ENCODE measurements at places on chromosomes 5 and 9.
A peak's percentile ranks its signal among the peaks of the same experiment; 100 is the strongest.

- DNase-seq, result no peak
Measured at GRCh38 chr9:13932528-13933267, 381.2 kb downstream of the NFIB start.

- DNase-seq, result peak; percentile 58
Measured at GRCh38 chr5:178196281-178196812, 8.0 kb upstream of the HNRNPAB start.

GRCh38 chr5:128341056-128341455 is 197.0 kb downstream of the FBN2 start:
- DNase-seq, result peak; percentile 75

DNA sequence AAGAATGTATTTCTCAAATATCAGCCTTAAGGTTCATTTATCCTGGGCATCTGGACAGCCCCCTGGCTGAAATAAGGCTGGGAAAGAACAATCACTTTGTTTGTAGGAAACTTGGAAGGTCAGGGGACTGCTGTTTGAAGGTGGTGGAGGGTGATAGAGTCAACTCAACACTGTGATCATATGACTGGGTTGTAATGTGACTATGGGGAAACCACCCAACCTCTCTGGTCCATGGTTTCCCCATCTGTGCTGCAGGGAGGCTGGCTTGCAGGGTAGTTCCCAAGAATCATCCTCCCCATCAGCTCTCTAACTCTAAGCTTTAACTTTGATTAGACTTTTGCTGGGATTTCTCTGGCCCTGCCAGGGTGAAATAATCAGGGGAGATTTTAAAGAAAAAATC is 10.0 kb downstream of the INSYN2B start:
- DNase-seq, result no peak

GRCh38 chr9:70390933-70391341 is 23.5 kb downstream of the KLF9 start:
- DNase-seq, result no peak

GRCh38 chr5:75677607-75678006 is 39.6 kb downstream of the POC5 start:
- DNase-seq, result peak; percentile 84

GRCh38 chr9:131270171-131271015 is 5.9 kb downstream of the FAM78A start:
- DNase-seq, result no peak

DNA sequence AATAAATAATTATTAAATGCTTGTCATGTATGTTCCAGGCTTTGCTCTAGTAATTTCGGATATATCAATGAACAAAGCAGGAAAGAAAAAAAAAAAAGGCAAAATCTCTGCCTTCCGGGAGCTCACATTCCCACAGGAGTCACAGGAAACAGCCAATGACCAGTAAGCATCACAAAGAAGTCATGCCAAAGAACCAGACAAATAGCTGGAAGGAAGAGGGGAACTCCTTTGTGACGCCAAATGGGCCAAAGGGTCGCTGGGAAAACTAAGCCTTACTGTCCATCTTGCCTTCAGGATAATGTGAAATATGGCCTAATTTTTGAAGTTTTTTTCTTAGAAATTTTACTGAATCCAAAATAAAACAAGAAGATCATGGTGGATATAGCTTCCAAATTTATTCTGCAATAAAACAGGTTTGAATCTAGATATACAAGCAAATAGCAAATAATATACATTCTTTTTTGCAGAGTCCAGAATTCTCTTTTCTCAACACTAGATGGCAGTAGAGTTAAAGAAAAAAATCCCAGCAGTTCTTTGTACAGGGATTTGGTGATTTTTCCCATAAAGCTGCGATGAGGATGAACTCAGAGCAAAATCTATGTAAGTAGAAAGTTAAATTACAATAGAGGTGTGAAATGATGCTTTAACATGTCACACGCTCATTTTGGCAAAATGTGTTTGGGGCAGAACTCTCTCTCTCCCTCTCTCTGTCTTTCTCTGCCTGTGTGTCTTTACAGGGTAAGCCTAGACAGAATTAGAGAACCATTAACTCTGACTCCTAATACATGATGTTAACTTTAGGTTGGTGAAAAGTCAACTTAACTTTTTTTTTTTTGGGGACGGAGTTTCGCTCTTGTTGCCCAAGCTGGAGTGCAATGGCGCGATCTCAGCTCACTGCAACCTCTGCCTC is 60.0 kb upstream of the TUT7 start:
- peak; percentile 66 for DNase-seq

DNA sequence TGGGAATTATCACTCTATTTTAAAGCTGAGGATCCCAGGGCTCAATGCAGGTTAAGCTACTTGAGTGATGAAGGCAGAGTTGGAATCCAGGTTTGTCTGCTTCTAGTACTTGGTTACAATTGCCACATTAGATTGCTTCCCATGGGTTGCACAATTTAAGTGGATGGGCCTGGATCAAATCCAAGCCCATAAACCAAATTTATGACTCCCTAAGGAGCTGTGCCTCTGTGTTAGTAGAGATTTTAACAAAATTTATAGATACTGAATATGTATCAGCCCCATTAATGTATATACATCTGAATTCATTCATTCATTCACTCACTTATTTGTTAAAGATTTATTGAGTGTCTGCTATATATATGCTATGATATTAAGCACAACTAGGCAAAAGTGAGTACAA is 332.3 kb upstream of the KLF9 start:
- no peak for DNase-seq

All from choroid plexus epithelial cell (primary cell).